ENCODE measurements at places on chromosomes 3 and 15.
A peak's percentile ranks its signal among the peaks of the same experiment; 100 is the strongest.

- DNase-seq: no peak
These were observed 153.8 kb downstream of the RAP2B start for GRCh38 chr3:153315781-153316180.

DNA sequence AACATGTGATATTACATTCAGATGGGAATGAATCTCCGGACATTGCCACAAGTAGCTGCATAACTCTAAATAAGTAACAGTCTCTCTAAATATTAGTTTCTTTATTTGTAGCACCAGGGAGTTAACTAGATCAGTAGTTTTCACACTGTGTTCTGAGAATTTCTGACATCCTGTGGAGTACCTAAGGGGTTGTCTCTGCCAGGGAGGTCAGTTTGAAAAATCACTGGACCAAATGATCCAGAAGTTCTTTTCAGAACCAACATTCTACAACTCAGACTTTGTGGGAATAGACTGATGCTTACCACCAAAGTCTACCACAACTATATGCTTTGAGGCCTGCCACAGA is 9.0 kb upstream of the ILDR1 start:
- no peak for DNase-seq

- DNase-seq: no peak
These were observed 738.6 kb upstream of the NR2F2 start for GRCh38 chr15:95591886-95592285.

- no peak for DNase-seq
These were observed 9.4 kb upstream of the ANPEP start for GRCh38 chr15:89823836-89824606.

GRCh38 chr15:92069308-92070250 is 216.1 kb downstream of the SLCO3A1 start:
- peak; percentile 88 for DNase-seq
